ENCODE measurements at places on chromosomes 16 and 17. TPM values are rescaled to one million over a fixed set of nuclear protein-coding genes. Genes with fewer than 3 reads are reported as not detected.

DNA sequence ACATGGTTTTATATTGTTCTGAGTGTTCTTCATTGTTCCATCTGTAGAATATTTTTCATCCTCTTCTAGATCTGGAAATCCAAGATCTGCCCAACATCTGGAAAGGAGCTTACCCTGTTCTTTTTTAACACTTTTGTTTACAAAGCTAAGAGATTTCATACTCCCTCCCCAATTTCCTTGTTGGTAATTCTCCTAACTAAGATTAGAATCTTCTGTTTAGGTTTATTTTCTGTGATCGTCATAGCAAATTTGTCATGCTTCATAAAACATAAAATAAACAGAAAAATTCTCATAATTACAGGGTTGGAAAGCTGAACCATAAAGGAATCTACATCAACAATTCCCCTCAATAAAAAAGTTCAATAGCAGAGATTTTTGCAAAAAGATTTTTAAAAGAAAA, 580.3 kb upstream of the CA10 start:
- H3K27me3 ChIP-seq: no peaks in the 10 kb centered on the region
- H3K27ac ChIP-seq: no peak overlapping the region
- no peak overlapping the region for H3K4me3 ChIP-seq
- H3K4me1 ChIP-seq: no peaks in the 10 kb centered on the region
- no peak for DNase-seq
- H3K36me3 ChIP-seq: peaks cover 14% of the 10 kb centered on the region

GRCh38 chr17:67365738-67366192, 612 bp downstream of the PSMD12 start:
- no peaks in the 10 kb centered on the region for H3K27me3 ChIP-seq
- no peak for DNase-seq
- peak overlapping the region; percentile 96 for H3K4me3 ChIP-seq
- H3K27ac ChIP-seq: peak overlapping the region; percentile 97
- peaks cover 22% of the 10 kb centered on the region for H3K4me1 ChIP-seq
- H3K36me3 ChIP-seq: peaks cover 16% of the 10 kb centered on the region

DNA sequence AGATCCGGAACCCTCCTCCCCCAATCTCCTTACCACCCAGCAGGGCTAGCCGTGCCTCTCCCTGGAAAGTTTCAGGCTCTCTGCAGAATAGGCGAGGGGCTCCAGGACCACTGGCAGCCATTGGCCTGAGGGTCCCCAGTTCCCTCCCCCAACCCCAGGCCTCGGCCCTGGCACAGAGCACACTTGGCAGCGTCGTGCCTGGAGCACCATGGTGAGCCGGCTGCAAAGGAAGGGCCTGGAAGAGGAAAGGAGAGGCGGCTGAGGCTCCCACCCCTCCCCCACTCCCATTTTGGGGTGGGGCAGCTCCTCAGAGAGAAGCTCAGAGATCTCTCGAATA, 369 bp upstream of the BTBD17 start:
- H3K36me3 ChIP-seq: no peaks in the 10 kb centered on the region
- no peak overlapping the region for H3K27ac ChIP-seq
- no peak for DNase-seq
- peak overlapping the region; percentile 59 for H3K4me3 ChIP-seq

Gene CASKIN2
- total RNA-seq: 32.2 TPM

DNA sequence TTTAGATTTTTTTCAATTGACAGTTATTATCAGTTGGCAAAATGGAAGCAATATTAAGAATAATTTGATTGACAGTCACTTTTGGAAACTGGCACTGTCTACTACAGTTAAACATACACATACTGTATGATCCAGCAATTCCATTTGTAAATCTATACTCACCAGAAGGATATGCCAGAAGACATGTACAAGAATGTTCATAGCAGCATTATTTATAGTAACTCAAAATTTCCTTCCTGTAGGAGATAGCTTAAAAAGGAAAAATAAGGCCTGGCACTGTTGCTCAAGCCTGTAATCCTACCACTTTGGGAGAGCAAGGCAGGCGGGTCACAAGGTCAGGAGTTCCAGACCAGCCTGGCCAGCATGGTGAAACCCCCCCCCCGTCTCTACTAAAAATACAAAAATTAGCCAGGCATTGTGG, 89.3 kb downstream of the VMP1 start:
- DNase-seq: no peak
- no peaks in the 10 kb centered on the region for H3K4me1 ChIP-seq
- no peaks in the 10 kb centered on the region for H3K27me3 ChIP-seq
- no peak overlapping the region for H3K27ac ChIP-seq

DNA sequence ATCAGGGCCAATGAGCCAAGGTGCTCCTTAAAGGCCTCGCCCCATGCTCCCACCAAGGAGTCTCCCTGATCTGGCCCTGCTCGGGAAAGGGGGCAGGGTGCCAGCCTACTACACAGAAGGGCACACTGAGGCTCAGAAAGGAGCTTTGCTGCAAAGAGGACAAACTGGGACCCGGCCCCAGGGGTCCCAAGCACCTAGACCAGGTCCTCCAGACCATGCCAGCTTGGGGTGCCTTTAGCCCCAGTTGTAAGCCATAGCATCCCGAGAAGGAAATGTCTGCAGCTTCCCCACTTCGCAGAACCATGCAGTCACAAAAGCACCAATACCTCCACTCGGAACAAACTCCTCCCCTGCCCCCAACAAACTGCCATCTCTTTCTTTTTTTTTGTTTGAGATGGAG, 74.8 kb upstream of the CDC42EP4 start:
- H3K4me3 ChIP-seq: no peak overlapping the region
- H3K4me1 ChIP-seq: peaks cover 2% of the 10 kb centered on the region
- no peaks in the 10 kb centered on the region for H3K27me3 ChIP-seq
- H3K27ac ChIP-seq: no peak overlapping the region

DNA sequence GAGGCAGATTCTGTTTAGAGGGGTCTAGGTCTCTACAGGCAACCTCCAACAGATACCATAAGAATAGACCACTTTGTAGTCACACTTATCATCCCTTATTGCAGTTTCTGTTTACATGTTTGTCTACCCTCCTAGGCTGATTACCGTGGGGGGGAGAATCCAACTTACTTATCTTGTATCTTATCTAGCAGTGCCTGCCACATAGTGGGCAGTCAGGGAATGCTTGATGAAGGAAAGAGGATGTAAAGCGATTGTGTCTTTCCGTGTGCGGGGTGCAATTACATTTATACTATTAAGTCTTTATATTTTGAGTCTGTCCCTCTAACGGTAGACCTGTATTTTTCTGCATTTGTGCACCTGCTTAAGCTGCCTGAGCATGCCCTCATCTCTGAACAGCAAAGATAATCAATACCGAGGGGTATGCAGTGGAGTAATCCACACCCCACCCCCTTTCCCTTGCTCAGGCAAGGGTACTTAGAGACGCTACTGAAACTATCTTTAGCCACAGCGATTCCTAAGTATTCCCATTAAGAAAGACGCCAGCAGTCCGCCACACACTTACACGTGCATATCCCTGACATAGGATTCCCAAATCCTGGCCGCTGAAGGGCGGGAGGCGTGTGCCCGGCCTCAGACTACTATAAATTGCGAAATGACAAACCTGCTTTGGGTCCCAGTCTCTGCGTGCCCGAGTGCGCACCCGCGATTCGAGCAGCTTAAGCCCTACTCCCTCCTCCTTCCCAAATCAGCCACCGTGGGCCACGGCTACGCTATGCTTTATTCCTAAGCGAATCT, 635 bp upstream of the AATF start:
- peaks cover 64% of the 10 kb centered on the region for H3K27me3 ChIP-seq
- peaks cover 53% of the 10 kb centered on the region for H3K4me1 ChIP-seq
- peak overlapping the region; percentile 91 for H3K4me3 ChIP-seq
- peak overlapping the region; percentile 87 for H3K27ac ChIP-seq

Gene CCR7
- 0.92 TPM for total RNA-seq

GRCh38 chr17:52470553-52470952, 312.0 kb upstream of the CA10 start:
- no peak overlapping the region for H3K27ac ChIP-seq
- peaks cover 42% of the 10 kb centered on the region for H3K36me3 ChIP-seq
- no peak for DNase-seq
- H3K27me3 ChIP-seq: no peaks in the 10 kb centered on the region
- H3K4me1 ChIP-seq: no peaks in the 10 kb centered on the region

DNA sequence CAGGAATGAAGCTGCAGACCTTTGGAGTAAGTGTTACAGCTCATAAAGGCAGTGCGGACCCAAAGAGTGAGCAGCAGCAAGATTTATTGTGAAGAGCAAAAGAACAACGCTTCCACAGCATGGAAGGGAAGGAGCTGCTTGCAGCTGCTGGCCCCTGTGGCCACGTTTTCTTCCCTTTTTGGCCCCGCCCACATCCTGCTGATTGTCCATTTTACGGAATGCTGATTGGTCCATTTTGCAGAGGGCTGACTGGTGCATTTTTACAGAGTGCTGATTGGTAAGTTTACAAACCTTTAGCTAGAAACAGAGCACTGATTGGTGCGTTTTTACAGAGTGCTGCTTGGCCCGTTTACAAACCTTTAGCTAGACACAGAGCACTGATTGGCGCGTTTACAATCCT, 841.5 kb downstream of the CDH11 start:
- H3K36me3 ChIP-seq: no peaks in the 10 kb centered on the region
- no peaks in the 10 kb centered on the region for H3K27me3 ChIP-seq
- no peak for DNase-seq
- H3K4me1 ChIP-seq: no peaks in the 10 kb centered on the region
- H3K27ac ChIP-seq: no peak overlapping the region

Gene ORC6
- 71.9 TPM for total RNA-seq

DNA sequence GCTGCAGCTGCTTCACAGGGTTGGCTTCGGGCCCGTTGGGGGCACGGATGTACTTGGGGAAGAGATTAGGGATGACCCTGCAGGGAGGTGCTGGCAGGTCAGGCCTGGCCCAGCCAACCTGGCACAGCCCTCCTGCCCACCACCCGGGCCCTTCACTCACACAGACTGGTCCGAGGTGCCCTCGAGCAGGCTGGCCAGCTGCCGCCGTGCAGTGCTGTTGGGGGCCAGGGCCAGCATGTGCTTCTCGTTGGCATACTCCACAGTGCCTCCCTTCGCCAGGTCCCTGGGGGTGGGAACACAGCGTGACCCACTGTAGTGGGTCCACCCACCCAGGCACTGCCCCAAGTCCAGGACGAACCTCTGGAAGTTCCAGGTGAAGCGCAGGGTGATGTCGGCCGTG, 9.9 kb downstream of the CTU2 start:
- no peak overlapping the region for H3K4me3 ChIP-seq
- no peaks in the 10 kb centered on the region for H3K27me3 ChIP-seq
- no peaks in the 10 kb centered on the region for H3K4me1 ChIP-seq

- no peaks in the 10 kb centered on the region for H3K27me3 ChIP-seq
- DNase-seq: no peak
- H3K4me1 ChIP-seq: no peaks in the 10 kb centered on the region
- H3K36me3 ChIP-seq: peaks cover 34% of the 10 kb centered on the region
- no peak overlapping the region for H3K4me3 ChIP-seq
Measured at GRCh38 chr16:3510416-3510815, 9.6 kb downstream of the CLUAP1 start.

- peaks cover 13% of the 10 kb centered on the region for H3K36me3 ChIP-seq
- no peak overlapping the region for H3K27ac ChIP-seq
- H3K4me1 ChIP-seq: peaks cover 35% of the 10 kb centered on the region
- peaks cover 11% of the 10 kb centered on the region for H3K27me3 ChIP-seq
- no peak overlapping the region for H3K4me3 ChIP-seq
- no peak for DNase-seq
Measured at GRCh38 chr16:76197900-76198299, 79.3 kb upstream of the CNTNAP4 start.

DNA sequence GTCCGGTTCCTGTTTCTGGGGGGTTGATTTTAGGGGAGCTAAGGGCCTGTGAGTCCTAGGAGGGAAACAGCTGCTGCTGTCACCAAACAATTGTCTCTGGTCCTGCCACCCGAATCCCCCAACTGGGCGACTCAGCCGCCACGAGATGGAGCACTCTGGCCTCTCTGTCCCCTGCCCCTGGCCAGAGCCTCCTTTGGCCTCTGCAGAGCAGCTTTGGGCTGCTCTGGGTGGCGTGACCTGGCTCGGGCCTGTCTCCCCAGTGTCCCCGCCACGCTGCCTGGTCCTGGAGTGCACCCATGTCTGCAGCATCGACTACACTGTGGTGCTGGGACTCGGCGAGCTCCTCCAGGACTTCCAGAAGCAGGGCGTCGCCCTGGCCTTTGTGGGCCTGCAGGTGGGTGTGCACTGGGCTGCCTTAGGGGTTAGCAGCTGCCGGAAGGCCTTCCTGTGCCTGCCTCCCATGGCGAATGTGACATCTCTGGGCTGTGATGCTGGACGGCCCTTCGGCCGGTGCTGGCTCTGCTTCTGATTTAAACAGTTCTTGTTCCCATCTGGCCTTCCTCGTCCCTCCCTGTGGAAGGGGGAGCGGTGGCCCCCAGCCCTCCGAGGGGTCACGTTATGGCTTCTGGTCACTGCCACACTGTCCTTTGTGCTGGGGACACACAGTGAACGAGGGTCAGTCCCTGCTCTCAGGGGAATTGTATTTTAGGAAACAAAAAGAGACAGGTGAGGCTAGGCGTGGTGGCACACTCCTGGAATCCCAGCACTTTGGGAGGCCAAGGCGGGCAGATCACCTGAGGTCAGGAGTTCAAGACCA, 11.6 kb upstream of the RNF213 start:
- no peak overlapping the region for H3K4me3 ChIP-seq
- no peaks in the 10 kb centered on the region for H3K4me1 ChIP-seq
- peaks cover 11% of the 10 kb centered on the region for H3K36me3 ChIP-seq
- H3K27me3 ChIP-seq: no peaks in the 10 kb centered on the region
- H3K27ac ChIP-seq: no peak overlapping the region

Gene CETP
- not detected for total RNA-seq

Gene GAS7
- 13.9 TPM for total RNA-seq

DNA sequence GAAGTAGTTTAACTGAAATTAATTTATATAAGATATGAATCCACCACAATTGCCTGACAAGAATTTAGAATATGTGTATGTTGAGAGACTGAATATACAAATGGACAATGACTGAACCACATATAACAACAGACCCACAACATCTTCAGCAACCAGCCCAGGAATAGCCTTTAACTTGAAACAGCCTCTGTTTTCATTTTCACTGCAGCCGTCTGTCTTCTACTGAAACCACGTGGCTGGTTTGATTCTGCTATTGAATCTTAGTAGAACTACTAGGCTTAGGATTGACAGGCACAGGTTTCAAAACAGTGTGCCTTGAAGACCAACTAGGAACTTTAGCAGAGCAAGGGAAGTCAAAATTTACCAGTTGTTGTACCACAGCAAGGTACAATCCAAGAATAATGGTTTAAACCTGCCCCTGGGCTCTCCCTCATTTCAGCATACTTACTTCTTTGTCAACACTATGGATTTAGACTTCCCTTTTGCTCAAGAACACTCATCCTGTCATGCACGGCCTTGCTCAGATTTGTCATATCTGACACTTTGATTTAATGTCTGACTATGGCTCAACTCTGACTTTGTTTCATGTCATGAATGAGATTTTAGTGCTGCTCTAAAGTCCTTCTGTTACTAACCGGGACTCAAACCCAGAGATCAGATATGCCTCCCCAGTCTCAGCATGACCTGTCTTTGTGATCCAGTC, 355.0 kb downstream of the KIF2B start:
- no peaks in the 10 kb centered on the region for H3K27me3 ChIP-seq
- H3K4me1 ChIP-seq: peaks cover 17% of the 10 kb centered on the region

All from WTC11 (cell line).